NCI-H1417 treated with DMSO at 0.1 percent for 48 hours (cell line): ENCODE measurements at places on chromosomes 4 and X.

- DNase-seq: no peak
These were observed 43.3 kb downstream of the HELT start for GRCh38 chr4:185061610-185062009.

DNA sequence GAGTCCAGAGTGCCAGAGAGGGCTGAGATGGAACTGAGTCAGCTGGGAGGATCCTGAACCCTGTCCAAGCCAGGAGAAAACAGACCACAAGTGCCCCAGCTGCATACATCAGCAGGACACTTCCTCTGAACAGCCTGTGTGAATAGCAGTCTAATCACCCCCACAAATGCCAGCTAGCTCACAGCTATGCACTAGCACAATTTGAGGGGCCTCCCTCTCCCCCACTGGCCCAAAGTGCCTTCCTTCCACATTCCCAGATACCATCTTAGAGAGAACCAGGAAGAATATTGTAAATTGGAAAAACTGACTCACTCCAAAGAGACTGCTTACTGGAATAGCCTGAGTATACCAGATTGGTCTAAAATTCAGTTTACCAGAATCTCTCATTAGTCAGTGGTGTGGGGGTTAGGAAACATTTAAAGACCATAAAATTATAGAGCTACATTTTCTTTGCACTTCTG lies 292.6 kb upstream of the KLF3 start:
- no peak for DNase-seq

DNA sequence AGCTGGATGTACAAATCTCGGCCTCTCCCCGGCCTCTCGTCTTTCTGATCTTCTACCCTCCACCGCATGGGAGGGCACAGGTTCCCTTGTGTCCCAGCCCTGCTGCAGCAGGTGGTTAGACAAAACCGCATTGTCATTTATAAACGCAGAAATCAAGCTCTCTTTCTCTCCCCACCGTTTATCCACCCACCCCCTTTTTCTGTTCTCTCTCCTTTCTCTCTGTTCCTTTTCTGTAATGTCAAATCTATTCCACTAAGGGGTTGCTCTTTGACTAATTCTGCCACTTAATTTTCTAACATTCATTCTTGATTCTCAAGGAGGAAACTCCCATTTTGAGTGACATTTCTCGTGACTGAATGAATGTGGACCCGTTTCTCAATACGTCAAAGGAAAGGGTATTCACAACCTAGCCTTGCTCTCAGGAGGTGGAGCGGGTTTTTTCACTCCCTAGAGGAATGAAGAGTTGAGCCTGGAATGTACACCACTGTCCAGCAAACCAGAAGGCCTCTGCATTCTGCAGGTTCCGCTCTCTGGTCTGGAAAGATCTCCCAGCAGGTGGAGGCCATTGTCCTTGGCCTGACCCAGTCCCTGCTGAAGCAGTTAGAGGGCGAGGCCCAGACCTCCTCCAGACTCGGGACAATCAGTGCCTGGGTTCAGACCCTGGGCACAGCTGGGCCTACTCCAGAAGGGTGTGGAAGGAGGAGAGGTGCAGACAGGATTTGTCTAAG lies 70.9 kb upstream of the ENPP6 start:
- DNase-seq: no peak

DNA sequence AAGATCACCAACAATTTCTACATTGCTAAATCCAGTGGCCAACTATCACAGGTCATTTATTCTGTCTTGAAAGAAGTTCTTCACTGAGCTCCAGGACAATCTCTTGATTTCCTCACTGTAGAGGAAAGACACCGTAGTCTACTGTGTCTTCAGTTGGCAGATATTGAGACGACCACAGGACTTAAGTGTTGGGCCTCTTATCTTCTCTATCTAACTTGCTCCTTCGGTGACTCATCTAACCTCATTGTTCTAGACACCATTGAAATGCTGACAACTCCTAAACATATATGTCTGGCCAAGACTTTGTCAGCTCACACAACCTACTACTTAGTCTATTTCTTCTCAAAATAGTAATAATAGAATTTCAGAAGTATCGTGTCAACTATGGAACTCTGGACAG lies 425.8 kb downstream of the ARAP2 start:
- no peak for DNase-seq

GRCh38 chr4:7134737-7135388 lies 57.5 kb upstream of the SORCS2 start:
- no peak for DNase-seq

- no peak for DNase-seq
These were observed 7.9 kb upstream of the PTPN13 start for GRCh38 chr4:86586160-86586572.

GRCh38 chrX:150696866-150697265 lies 3.7 kb downstream of the MTMR1 start:
- no peak for DNase-seq

- DNase-seq: no peak
These were observed 157.6 kb downstream of the ARX start for GRCh38 chrX:24858004-24858746.

- DNase-seq: no peak
These were observed 124.4 kb downstream of the SHROOM3 start for GRCh38 chr4:76559236-76560071.

DNA sequence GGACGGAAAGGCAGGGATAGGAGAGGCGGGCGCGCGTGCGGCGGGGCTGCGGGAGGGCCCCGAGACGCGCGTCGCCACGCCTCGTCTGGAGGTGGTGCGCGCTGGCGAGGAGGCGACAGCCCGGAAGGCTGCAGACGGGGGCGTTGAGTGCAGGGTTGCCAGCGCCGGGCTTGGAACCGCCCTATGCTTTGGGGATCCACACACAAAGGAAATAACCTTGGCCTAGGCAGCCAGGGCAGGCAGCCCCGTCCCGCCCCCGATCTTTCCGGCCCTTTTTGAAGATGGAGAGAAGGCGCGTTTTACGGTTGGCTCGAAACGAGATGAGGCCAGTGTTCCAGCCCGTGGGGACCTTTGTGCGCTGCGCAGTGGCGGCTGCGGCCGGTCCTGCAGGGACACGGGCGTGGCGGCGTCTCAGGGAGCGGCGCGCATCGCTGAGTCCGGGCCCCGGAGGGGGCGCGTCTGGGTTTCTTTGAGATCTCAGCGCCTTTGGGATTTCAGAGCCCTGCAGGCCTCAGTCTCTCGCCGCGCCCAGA lies 50.8 kb upstream of the TRIM2 start:
- DNase-seq: no peak

GRCh38 chrX:40243755-40244515 lies 146.2 kb upstream of the BCOR start:
- no peak for DNase-seq

DNA sequence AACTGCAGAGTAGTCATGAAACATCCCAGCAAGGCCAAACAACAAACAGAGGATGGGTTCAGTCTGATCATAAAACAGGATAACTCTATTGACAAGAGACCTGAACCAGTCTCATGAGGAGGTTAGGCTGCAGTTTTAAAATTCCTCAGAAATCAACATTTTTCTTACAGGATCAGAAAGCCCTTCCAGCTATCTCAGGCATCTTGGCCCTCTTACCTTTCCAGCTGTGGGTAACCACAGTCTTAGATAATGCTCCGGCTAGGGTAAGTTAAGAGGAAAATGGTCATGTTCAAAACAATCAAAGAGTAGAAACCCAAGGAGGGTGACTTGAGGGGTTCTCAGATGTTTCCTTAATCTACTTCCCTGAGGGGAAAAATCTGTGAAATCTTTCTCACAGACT lies 5.1 kb downstream of the CTSO start:
- DNase-seq: no peak

DNA sequence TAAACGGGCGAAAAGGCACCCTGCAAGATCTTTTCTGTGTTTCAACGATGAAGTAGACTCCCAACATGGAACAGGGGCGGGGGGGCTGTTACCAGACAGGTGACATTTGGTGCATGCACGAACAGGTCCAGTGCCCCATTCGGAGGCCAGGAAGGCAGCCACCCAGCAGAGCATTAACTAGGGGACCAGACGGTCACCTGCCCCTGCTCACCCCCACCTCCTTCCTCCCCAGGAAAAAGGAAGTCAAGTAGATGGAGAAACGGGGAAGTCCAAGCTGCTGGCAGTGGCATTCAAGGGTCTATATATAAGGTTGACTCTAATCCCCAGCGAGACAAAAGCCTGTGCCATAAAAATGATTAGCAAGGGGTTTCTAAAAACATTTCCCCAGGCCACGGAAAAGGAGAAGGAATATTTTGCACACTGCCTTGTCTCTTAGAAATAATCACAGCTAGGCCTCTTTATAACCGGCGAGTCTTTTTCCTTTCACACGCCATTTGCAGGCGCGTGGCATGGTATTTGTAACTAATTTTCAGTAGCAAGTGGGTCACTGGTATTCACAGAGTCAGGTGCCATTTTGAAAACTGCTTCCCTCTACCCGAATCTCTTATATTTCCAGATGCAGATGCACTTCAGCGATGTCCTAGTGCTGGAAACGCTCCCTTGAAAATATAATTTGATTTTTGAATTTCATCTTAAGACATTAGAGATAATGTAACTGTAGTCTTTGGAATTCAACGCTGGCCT lies 1.2 kb upstream of the TMSB4X start:
- DNase-seq: no peak

- DNase-seq: no peak
These were observed 115.1 kb upstream of the GPM6A start for GRCh38 chr4:175927121-175927520.

DNA sequence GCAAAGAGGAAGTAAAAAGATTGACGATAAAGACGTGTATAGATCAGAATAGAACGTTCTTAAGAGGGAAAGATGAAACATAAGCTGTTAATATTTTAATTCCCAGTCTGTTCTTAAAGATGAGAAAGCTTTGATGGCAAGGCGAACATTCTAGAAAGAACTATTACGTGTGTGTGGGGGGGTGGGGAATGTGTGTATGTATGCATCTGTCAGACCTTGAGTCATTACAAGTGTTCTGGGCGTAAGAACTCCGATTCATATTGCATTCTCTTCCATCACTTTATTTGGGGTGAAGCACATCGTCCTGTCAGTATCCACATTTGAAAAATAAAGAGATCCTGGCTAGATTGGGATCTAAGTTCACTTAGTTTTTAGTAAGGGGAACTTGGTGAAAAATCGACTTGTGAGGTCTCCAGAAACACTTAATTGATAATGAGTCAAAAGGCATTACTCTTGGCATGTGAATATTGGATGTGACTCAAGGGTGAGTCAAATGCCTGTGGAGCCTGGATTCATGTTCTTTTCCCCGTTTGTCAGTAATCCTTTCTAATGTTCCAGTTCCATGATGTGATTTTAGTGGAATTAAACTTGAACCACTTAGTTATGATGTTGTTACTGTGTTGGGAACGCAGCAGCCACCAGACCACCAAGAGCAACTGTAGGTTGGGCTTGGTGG lies 3.1 kb downstream of the SMS start:
- DNase-seq: no peak

- DNase-seq: no peak
These were observed 744.5 kb upstream of the FAM241A start for GRCh38 chr4:111400741-111401140.

DNA sequence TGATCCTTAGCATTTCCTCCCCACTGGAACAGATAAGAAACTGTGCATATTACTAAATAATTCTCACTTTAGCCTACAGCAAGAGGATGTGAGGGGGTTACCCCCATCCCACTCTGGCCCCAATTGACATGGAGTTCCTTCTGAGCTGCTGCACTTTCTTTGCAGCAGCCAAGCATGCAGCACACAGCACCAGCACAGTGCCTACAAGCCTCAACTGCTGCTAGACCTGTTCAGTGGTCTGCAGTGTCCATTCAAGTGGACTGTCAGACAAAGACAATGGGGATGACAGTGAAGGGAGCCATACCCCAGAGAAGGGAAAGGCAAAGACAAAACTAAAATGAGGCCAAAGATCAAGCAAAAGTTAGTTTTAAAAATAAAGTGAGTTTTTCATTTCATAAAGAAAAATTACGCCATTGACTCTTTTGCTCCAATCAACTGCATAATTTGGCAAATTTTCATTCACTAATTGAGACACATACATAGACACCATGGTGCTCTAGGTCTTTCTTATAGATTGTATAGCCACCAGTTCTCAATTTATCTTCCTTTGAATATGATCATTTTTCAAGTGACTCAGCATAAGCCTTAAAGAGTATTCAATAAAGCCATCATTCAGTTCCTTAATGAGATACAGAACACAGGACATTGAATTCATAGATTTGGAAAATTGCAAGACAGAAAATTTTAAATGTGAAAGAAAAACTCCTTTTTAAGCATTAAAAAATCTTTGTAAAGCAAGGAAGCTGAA lies 410.6 kb downstream of the HNRNPD start:
- no peak for DNase-seq

GRCh38 chr4:118154649-118155048 lies 120.4 kb downstream of the NDST3 start:
- DNase-seq: no peak

GRCh38 chr4:107757283-107757682 lies 37.2 kb upstream of the PAPSS1 start:
- DNase-seq: no peak

DNA sequence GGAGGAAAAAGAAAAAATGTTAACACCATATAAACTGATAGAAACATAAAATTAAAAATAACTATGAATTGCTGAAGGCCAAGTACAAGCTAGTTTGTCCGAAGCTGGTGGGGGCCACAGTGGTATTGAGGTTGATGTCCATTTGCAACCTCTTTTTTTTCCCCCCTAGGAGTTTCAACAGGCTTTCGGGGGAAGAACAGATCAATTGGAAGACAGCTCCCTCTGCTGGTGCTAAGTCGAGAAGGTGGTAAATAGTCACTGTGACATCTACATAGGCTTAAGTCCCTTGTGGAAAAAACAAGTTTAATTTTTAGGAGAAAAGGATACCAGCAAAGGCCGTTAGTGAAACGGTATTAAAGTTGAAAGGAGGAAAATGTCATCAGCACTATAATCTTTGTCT lies 115.7 kb upstream of the ZXDA start:
- peak; percentile 6 for DNase-seq

- no peak for DNase-seq
These were observed 116.1 kb downstream of the KLHL13 start for GRCh38 chrX:118000518-118000917.

- no peak for DNase-seq
These were observed 46.4 kb downstream of the ASMT start for GRCh38 chrX:1661048-1661921.

DNA sequence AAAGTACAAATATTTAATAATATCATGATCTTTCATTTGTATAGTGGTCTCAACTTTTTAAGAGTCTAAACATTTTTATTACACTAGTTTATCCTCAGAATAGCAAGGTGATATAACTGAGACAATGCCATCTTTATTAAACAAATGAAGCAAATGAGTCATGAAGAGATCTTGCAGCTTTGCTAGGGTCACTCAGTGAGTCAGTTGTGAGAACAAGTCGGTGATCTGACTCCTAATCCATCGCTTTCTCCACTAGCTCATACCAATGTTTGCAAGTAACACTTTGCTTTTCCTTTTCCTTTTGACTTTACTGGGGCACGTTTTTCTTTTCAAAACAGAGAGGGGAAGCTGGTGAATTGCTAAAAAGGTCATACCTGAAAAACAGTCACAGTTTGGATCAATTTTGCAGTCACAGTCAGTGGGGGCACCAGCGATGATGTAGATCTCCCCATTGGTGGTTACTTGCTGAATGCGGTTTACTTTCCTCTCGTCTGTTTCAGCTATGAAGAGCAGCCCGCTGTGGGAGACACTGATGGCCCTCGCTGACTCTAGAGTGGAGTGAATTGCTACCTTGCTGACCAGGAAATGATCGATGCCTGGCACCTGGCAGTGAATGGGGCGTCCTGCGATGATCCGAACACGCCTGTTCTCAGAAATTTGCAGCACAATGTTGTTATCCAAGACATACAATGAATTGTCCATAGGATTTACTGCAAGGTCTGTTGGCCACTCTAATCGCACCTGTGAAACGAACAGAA lies 75.7 kb downstream of the SH2D1A start:
- no peak for DNase-seq
